GM19239 (cell line): ENCODE measurements at places on chromosomes 6 and 20.

DNA sequence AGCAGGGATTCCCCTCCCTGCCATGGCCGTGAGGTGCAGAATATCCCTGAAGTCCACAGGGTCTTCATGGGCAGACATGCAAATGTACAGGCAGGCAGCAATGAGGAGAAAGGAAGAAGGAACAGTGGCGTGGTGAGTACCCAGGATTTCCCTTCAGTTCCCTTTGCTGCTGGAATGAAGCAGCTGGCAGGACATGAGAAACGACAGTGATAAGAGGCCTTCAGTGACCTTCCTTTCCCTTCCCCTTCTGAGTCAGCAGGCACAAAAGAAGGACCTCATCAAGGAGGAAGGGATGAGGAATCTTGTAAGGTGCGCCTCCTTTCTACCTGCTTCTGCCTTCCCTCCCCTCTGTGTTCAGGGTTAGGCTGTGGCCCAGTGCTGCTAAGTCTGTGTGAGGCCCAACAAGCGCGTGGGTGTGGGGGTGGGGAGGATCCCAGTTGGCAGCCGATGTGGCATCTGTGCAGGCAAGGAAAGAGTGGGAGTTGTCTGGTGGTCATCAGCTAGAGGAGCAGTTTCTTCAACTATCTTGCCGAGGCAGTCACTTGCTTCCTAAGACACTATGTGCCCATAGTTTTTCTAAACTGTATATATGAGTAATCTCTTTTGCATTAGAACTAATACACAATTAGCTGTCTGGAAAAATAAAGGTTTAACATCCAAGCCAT lies 29.5 kb upstream of the FBXO9 start:
- no peak for DNase-seq

GRCh38 chr20:37914672-37915433 lies 11.9 kb downstream of the VSTM2L start:
- DNase-seq = peak; percentile 51

DNA sequence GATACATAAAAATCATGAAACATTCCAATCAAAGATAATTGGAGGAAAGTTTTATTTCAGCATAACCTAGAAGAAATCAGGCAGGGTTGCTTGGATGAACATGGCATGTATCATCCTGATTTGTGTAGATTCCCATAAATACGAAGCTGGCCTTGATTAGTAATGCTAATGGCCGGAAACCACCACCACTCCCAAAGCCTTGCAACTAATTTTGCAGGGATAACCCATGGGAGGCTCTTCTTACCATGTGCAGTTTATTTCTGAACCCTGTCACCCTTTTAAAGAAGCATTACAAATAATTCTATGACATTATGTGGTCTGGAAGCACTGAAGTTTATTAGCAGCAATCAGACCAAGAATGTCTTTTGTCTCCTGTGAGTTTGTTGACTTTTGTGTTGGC lies 80.8 kb downstream of the AIG1 start:
- no peak for DNase-seq

DNA sequence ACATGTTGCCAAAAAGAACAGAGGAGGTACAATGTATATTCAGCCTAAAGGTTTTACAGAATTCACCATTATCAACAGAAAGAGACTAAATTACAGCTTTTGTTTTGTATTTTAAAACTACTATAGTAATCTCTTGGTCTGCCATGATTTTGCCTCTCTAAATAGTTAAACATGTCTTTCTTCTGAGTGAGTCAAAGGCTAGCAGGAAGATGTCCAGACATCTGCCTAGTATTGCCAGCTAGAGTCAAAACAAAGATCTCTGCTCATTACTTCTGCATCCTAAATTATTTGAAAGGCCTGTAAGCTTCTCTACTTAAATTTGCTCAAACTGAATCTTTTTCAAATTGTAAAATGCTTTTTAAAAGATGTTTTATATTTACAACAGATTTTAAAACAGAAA lies 8.8 kb downstream of the ASF1A start:
- no peak for DNase-seq

- DNase-seq = no peak
These were observed 44.9 kb upstream of the FAM83B start for GRCh38 chr6:54801669-54802068.

- no peak for DNase-seq
These were observed 283.9 kb upstream of the FOXQ1 start for GRCh38 chr6:1027795-1028569.

- DNase-seq = no peak
These were observed 323.4 kb downstream of the BTBD9 start for GRCh38 chr6:38316099-38316868.

- DNase-seq = no peak
These were observed 189.1 kb downstream of the TBX18 start for GRCh38 chr6:84575264-84575663.
